CD4-positive, alpha-beta memory T cell (primary cell): ENCODE measurements at places on chromosomes 16 and 17. TPM values are rescaled to one million over a fixed set of nuclear protein-coding genes. Genes with fewer than 3 reads are reported as not detected.

DNA sequence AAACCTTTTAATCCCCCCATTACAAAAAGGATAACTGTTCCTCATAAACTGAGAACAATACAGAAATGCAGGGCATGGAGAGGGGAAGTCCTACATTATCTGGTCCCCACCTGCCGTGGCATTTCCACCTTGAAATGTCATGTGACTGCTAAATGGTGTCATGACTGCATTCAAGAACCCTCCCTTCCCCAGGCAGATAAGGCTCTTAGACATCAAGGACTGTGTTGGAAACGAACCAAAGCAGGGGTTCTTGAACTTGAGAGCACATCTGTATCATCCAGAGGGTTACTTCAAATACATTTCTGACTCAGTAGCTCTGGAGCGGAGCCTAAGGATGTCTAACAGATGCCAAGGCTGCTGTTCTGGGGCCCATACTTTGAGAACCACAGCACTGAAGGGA is 18.4 kb downstream of the CMTM3 start:
- DNase-seq: no peak

GRCh38 chr17:67016039-67016762 is 28.2 kb upstream of the CACNG1 start:
- no peak for DNase-seq

DNA sequence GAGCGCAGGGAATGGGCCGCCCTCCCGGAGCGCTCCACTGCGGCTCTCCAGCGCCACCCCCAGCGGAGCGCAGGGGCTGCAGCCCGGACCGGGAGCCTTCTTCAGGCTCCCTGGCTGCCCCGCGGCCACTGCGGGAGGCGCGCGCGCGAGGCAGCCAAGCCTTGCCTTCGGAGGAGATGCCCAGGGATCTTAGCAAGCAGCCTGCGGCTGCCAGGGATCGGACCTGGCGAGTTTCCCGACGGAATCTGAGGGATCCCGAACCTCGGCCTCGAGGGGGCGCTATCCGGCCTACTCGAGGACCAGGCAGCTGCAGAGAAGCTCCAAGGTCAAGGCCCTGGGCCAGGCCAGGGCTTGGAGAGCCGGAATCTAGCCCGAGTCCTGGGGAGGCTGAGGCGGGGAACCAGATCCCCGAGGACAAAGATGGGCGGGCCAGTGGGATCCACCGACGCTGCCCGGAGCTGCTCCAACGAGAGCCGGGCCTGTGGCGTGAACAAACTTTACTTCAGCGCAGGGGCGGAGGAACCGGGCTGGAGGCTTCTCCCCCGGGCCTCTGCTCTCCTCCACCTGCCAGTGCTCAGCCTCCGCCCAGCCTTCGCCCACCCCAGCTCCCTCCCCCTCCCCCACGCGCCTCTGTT is at the start of gene IRX6:
TSS of gene IRX6 (plus strand) at position 567 of the 635 bp plus-strand sequence. CDS start 889 bp downstream, outside the sequence.
- DNase-seq: no peak

GRCh38 chr17:62627904-62628633 is 599 bp downstream of the MRC2 start:
- DNase-seq: peak; percentile 11

DNA sequence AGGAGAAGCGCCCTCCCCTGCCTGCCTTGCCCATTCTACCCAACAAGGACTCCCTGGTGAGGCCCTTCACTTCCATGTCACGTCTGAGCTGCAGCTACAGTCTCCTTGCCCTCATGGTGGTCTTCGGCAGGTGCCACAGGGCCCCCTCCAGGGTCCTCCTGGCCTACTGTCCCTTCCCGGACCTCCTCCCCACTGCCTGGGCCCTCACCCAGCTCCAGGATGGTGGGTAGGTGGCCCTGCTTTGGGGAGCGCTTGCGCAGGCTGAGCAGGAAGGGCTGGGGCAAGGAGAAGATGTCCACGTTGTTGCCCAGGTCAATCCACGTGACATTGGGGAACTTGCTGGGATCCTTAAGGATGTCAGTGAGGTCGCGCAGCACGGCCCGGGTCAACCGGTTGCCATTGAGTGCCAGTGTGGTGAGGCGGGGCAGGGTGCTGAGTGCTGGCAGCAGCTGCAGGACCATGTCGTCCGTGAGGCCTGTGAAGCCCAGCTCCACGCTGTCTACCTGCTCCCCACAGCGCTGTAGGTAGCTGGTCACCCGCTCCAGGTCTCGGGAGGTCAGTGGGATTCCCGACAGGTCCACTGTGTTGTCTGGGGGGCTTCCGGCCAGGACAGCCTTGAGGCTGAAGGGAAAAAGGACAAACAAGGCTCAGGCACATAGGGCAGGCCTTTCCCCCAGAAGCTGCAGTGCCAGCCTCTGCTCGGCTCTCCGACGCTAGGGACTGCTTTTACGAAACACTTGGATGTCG is 28.3 kb downstream of the TRPV2 start:
- no peak for DNase-seq

- no peak for DNase-seq
Measured at GRCh38 chr16:739560-740458, 988 bp downstream of the CIAO3 start.

DNA sequence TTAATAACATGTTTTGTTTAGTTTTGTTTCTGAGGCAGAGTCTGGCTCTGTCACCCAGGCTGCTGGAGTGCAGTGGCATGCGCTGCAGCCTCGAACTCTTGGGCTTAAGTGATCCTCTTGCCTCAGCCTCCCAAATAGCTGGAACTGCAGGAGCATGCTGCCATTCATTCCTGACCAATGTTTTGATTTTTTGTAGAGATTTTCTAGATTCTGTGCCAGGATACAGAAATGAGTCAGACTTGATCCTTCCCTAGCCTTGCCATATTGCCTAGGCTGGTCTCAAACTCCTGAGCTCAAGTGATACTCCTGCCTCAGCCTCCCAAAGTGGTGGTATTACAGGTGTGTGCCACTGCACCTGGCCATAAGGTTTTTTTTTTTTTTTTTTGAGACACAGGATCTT is 17.7 kb downstream of the TAOK1 start:
- no peak for DNase-seq

DNA sequence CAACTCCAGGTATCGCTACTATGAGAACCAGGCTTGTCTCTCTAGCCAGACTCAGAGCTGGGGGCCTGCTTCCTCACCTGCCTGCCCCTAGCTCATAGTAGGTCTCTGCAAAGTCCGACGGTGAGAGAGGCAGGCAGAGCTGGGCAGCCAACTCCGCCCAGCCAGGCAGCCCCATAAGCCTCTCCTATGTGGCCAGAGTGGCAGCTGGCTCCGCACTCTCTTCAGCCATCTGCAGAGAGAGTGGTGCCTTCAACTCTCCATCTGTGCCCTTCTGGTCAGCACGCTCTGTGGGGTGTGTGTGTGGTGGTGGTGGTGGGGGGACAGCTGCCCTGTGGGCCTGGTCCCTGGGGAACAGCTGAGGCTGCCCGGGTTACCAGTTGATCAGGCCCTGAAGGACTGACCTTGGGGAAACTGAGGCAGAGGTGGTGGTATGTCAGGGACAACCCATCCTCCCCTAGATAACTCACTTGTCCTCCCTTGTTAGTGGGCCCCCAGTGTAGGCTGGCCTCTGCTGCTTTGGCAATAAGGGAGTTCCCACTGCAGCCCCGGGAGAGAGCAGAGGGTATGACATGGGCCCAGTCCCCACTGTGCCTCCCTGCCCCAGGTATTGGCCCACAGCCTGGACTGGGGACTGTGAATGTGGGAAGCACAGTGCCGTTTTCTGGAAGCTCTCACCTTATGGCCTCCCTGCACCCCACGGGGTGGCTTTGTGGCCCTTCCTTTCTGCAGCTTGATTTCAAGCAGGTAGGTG is 1.8 kb upstream of the ADGRG1 start:
- DNase-seq: no peak

- DNase-seq: no peak
Measured at GRCh38 chr17:18362698-18363100, 651 bp downstream of the SHMT1 start.

DNA sequence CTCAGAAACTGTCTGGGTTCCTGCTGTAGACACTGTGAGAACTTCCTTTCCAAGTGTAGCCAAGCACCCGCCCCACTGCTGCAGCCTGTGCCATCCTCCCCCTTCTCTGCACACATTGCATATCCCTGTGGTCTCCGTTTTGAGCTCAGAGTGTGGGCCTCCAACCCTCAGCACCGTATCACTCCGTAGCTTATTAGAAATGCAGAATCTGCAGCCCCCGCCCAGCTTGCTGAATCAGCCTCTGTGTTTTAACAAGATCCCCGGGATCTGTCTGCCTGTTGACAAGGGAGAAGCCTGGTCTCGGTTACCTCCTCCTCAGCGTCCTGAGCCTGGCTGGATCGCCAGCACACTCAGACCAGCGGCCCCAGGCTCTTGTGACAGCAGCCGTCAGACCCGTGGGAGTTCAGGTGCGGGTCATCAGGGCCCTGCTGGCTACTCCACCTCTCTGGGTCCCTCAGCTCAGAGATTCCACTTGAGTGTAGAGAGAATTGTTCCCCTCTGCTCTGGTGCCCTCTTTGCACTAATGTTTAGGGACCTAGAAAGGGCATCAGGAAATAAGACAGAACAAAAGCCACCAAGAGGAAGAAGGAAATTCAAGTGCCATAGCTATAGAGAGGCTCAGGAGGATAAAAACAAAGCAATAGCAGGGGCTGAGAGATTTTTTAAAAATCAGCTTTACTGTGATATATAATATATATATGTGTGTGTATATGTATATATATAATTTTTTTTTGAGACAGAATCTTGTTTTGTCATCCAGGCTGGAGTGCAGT is 92.3 kb downstream of the PITPNC1 start:
- DNase-seq: no peak

Gene MRPL45
- 17.2 TPM for total RNA-seq

Gene ZNF385C
- not detected for total RNA-seq

Gene MSRB1
- total RNA-seq: 9.3 TPM

Gene CMTM2
- 0.72 TPM for total RNA-seq

Gene AANAT
- not detected for total RNA-seq

Gene SMIM5
- total RNA-seq: not detected

Gene MRPL12
- total RNA-seq: 21.9 TPM
